ENCODE measurements at places on chromosomes 7 and 10. TPM values are rescaled to one million over a fixed set of nuclear protein-coding genes. Genes with fewer than 3 reads are reported as not detected.

Gene TAS2R3
- 0.70 TPM for polyA plus RNA-seq

Gene PDE6C
- polyA plus RNA-seq = 0.67 TPM

Gene CPA2
- polyA plus RNA-seq = 0.90 TPM

Gene MLXIPL
- polyA plus RNA-seq = 9.5 TPM

DNA sequence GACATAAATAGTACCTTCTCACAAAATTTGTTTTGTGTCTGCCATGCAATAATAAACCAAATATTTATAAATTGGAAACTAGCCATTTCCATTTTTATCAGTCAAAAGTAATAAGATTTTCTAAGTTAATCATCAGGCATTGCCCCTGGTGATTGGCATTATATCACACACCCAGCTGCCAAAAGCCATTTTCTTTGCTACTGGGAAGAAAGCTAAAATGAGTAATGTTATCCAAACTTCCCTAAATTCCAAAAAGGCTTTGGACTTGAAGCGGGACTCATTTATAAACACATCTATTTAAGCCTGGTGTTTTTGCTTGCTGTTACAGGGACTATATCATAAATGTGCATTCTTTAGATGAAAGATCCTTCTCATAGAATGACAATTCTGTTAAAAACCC lies 86.0 kb downstream of the AKR1D1 start:
- DNase-seq = no peak

DNA sequence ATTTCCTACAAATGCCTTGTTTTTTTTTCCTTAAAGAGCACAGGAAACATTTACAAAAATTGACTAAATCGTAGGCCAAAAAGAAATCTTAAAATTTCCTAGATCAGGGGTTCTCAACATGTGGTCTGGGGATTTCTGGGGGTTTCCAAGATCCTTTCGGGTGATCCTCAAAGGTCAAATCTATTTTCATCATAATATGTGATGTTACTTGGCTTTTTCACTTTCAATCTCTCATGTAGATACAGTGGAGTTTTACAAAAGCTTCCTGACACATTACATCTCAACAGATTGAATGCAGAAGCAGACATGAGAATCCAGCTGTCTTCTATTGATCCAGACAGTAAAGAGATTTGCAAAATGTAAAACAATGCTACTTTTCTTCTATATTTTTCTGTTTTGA lies 497.3 kb downstream of the INHBA start:
- DNase-seq = no peak

GRCh38 chr7:24734306-24734705 lies 23.0 kb downstream of the GSDME start:
- DNase-seq = no peak

GRCh38 chr10:10589540-10590303 lies 427.9 kb upstream of the CELF2 start:
- DNase-seq = no peak

DNA sequence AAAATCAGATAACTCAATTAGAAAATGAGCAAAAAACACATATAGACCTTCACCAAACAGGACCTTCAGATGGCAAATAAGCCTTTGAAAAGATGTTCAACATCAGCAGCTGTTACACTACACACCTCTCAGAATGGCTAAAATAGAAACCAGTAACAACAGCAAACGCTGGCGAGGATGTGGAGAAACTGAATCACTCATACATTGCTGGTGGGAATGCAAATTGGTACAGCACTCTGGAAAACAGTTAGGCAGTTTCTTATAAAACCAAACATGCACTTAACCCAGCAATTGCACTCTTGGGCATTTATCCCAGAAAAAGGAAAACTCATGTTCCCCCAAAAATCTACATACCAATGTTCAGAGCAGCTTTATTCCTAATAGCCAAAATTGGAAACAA lies 37.7 kb upstream of the SMARCD3 start:
- no peak for DNase-seq

DNA sequence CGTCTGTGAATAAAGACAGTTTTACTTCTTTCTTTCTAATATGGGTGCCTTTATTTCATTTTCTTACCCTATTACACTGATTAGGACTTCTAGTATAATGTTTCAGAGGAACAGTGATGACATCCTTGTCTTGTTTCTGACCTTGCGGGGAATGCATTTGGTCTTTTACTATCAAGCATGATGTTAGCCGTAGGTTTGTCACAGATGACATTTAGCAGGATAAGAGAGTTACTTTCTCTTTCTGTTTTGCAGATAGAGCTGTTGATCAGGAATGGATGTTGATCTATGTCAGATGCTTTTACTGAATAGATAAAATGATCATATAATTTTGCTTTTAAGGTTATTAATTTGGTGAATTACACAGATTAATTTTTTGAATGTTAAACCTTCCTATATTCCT lies 6.6 kb upstream of the IGFBP3 start:
- no peak for DNase-seq

- DNase-seq = no peak
Measured at GRCh38 chr7:150407588-150408392, 28.7 kb downstream of the ZNF775 start.

DNA sequence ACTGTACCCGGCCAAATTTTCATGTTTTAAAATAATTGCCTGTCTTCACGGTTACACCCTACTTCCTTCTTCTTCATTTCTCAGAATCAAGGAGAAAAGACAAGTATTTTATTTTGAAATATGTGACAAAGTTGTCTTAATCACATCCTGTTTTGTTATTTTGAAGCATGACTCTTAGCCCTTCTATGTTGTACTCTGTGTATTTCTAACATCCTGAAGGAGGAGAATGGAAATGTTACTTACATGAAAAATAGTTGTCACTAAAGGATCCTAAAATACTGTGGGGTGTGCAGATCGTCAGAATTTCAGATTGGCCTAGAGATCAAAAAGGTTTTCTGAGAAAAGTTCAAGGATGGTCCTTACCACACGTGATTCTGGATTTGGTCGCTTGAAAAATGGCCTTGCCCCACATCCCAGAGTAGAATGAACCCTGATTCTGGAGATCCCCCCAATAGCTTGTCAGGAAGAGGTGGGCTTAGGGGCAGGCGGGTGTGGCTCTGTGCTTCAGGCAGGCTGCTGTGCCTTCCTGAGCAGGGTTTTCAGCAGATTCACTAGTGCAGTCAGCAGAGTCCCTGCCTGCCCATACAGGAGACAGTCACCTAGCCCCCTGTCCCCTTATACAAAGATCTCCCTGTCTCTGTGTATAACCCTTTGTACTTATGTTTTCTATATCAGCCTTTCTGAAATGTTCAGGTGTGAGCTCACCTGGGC lies 8.6 kb downstream of the UPP1 start:
- no peak for DNase-seq

- no peak for DNase-seq
Measured at GRCh38 chr7:41979834-41980307, 257.1 kb downstream of the GLI3 start.

GRCh38 chr7:143176128-143176527 lies 7.1 kb upstream of the TAS2R39 start:
- DNase-seq = no peak

GRCh38 chr10:79404231-79404609 lies 41.2 kb downstream of the ZCCHC24 start:
- DNase-seq = no peak

DNA sequence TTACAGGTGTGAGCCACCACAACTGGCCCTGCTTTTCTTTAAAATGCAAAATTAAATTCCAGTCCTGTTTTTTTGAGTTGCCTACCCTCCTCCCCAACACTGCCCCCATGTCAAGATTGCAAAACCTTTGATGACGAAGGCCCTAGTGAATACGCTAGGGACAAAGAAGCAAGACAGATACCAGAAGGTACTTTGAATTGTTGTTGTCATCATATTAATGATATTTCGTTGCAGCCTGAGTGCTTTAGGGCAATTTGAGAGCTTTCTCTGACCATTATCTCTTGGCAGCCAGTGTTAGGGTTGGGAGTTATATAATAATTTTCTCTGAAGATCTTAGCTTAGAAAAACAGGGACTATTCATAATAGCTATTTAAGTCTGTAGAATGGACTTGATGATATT lies 7.1 kb downstream of the CCSER2 start:
- DNase-seq = no peak

DNA sequence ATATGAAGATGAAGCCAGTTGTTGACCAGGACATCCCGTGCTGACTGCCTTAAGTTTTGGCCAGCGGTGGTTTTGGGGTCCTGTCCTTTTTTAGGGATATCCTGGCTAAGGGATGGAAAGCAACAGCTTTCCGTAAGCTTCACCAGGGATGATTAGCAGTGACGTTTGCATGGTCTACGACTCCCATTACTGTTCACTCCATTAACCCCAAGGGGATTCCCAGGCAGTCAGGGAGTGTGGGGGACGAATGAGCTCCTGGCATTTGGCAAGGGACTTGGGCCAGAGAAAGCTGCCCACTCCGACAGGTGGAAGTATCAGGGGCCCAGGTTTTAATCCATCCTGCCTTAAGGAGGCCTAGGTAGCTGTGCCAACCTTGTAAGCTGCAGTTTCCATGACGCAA lies 66.8 kb downstream of the ITGB1 start:
- no peak for DNase-seq

GRCh38 chr7:22809902-22810642 lies 12.6 kb downstream of the TOMM7 start:
- DNase-seq = no peak

- no peak for DNase-seq
Measured at GRCh38 chr10:86956848-86957448, 467 bp downstream of the MMRN2 start.

DNA sequence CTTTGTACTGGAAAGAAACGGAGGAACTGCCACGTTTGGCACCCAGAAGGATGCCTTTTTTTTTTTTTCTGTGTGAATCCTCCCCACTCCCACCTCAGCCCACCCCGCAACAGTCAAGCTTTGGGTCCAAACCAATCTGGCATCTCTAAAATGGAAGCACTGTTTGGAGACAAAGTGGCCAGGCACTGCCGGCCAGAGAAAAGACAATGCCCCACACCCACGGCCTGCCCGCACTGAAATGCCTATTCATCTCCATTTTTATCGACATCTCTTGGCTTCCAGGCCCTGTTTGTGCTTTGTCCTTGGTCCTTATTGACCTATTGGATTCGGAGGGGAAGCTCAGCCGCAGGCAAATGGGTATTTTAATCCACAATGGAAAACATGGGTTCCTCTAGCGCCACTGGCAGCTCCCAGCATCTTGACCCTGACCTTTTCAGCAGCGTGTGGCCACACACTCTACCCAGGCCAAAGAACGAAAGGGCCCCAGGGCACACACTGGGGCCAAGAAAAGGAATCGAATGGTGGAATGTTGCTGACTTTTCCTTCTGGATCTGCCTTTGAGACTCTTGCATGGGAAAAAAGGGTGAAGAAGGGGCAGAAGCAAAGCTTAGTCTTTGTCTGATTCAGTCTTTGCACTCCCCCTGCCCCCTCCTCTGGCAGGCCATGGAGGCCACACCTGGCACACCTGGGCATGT lies 162.6 kb upstream of the CDCA7L start:
- DNase-seq = no peak

DNA sequence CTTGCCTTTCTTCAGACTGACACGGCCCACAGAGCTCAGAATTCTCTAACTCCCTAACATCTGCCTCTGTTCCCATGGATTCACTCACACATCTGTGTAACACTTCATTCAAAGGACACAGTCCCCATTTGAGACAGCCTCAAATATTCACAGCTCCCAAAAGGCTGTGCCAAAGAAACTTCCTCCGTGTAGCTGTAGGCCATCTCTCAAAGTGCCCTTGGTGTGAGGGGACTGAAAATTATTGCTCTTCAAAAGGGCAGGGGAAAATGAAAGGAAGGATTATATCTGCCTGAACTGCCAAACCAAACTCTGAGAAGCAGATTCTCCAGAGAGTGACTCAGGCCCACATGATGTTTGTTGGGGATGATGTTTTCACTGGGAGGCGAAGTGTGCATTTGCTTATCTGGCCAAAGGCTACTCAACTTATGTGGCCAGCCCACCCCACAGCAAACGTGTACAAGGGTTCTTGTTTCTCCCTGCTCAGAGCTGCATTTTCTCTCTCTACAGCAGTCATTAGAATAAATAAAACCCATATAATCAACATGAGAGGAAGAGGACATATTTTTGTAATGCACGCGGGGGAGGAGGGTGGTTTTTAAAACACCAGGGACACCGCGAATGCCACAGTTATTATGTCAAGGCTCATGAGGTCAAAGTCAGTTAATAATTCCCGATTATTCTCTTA lies 302.4 kb upstream of the NFE2L3 start:
- DNase-seq = no peak

- no peak for DNase-seq
Measured at GRCh38 chr7:96495751-96496216, 173.9 kb upstream of the SLC25A13 start.

DNA sequence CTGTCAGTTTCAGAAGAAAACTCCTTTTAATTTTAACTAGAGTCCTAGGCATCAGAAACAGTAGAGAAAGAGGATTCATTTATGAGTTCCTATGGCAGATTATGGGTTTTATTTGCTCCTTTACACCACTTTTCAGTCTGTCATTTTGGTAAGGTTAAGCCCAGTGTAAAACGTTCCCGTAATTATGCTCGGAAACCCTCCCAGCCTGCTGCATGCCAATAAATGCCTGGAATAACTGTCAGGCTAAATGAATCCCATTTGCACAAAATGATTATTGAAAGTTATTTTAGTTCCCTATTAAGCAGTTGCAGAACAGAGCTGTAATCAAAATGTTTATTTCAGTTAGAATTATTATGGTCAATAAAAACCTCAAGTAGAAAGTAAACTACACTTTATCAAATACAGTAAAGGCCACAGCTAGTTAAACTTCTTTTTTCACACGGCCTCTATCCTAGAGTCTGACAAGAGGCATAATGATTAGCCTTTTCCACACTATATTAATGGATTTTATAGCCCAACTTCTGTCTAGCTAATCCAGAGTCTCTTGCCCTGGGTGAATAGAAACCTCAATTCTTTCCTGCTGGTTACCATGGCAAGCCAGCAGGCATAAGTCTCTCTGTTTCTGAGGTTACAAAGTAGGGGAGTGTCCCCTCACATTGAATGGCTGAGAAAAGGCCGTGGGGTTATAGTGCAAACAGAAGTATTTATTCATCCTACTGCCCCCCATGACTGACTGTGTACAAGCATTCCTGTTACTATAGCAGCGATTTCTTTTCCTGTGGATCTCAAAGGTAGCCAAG lies 80.8 kb upstream of the NPVF start:
- no peak for DNase-seq

GRCh38 chr10:121838931-121839330 lies 88.9 kb downstream of the ATE1 start:
- DNase-seq = no peak

- no peak for DNase-seq
Measured at GRCh38 chr10:34932235-34932634, 117.1 kb upstream of the PARD3 start.

DNA sequence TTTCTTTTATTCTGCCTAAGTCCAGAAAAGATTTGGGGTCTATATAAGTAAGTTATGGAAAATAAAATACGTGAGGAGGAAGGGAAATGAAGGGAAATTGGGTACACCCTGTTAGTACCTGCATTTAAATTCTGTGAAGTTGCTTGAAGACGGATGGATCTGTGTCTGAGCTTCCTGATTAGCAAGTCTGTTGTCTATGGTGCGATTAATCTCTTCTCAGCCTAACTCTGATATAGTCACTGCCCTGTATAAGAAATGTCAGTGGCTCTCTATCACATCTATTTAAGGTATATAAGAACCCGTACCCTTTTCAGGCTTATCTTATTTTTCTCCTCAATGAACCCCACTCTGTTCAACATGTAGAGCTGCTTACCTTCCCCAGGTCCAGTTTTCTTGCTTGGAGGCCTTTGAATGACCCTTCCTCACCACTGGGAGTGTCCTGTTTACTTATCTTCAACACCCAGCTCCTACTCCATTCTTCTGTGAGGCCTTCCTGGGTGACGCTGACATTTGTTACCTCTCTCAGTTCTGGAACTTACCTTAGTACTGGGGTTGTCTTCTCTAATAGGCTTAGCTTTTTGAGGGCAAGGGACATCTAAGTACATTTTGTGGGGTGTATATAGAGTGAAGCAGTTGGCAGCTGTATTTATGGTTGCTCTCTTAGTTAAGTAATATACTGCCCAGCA lies 149.6 kb upstream of the PRPS1L1 start:
- DNase-seq = no peak
